ENCODE measurements at places on chromosomes 11 and 22. TPM values are rescaled to one million over a fixed set of nuclear protein-coding genes. Genes with fewer than 3 reads are reported as not detected.

DNA sequence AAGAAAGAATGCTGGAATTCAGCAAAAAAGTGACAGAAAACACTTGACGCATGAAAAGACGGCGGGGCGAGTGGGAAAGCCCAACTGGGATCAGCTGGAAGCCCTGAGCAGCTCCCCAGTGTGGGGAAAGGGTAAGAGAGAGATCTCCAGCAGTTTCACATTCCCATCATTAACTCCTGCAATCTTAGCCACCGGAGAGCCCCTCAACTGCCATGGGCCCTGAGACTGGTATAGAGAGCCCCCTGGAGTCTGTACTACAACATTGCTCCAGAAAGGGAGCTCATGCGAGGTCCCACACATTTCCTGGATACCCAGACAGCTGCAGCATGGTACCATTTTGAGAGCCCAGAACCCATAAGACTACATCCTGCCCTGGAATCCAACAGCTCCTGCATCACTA, 31.1 kb downstream of the MRGPRX4 start:
- no peaks in the 10 kb centered on the region for H3K27me3 ChIP-seq
- H3K4me3 ChIP-seq, result no peak overlapping the region
- H3K27ac ChIP-seq, result no peak overlapping the region
- H3K4me1 ChIP-seq, result no peaks in the 10 kb centered on the region

- no peaks in the 10 kb centered on the region for H3K4me1 ChIP-seq
- DNase-seq, result no peak
- H3K36me3 ChIP-seq, result no peaks in the 10 kb centered on the region
- no peaks in the 10 kb centered on the region for H3K27me3 ChIP-seq
These were observed 8.1 kb downstream of the PC start for GRCh38 chr11:66950112-66950535.

DNA sequence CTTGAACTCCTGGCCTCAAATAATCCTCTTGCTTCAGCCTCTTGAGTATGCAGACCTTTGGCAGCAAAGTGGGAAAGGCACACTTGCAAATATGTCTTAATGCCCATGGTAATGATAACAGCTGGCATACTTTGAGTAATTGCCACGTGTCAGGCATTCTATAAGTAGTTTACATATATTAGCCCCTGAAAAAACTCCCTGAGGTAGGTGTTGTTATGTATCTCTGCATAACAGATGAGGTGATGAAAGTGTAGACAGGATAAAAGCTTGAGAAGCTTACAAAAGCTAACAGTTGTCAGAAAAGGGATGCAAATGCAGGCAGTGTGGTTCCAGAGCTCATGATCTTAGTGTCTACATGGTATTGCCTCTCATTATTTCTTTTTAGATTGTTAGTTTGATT, 291.1 kb upstream of the C11orf87 start:
- DNase-seq, result no peak
- no peaks in the 10 kb centered on the region for H3K36me3 ChIP-seq
- no peaks in the 10 kb centered on the region for H3K4me1 ChIP-seq

DNA sequence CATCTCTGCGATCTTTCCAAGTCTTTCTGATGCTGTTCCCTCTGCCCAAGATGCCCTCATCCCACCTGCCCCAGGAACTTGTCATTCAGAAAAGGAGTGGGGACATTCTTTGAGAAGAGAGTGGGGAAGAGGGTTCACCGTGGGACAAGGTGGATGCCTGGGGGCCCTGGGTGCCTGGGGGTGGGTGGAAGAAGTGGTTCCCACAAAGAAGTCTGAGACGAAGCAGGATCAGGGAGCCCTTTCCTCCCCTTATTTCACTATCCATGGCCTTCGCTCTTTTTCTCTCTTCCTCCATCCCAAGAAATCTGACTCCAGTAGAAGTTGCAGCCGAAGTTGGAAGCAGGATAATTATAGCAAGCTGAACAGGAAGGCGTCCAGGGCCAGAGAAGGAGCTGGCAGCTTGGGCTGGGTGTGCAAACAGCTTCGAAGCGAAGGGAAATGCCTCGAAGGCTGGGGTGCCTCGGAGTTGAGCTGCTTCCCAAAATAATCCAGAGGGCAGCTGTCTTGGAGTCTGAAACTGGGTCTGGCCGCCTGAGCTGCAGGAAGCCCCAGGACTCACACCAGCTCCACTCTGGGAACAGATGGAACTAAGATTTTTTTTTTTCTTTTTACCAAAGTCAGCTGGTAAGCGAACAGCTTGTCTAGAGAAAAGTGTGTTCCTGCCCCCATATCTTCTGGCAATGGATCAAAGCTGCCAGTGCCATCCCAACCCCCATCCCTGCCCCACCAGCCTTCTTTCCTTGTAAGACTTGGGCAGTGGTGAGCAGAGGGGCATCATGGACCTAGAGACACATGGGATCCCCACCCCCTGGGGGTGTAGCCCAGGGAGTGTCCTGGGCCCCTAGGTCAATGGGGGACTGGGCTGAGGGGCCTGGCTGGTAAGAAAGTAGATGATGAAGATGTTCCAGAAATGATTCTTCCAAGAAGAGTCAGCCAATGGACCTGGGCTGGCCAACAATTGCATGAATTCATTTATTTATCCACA, 31.5 kb downstream of the PARVG start:
- DNase-seq, result no peak
- no peaks in the 10 kb centered on the region for H3K36me3 ChIP-seq
- H3K27me3 ChIP-seq, result no peaks in the 10 kb centered on the region
- no peak overlapping the region for H3K4me3 ChIP-seq
- no peak overlapping the region for H3K27ac ChIP-seq

GRCh38 chr22:38867471-38868285, 4.3 kb downstream of the CBX6 start:
- H3K27ac ChIP-seq, result no peak overlapping the region
- no peaks in the 10 kb centered on the region for H3K27me3 ChIP-seq
- H3K4me3 ChIP-seq, result no peak overlapping the region
- H3K36me3 ChIP-seq, result peaks cover 21% of the 10 kb centered on the region

GRCh38 chr22:37994049-37994448, 9.7 kb upstream of the SOX10 start:
- H3K4me1 ChIP-seq, result no peaks in the 10 kb centered on the region
- H3K27ac ChIP-seq, result no peak overlapping the region
- H3K27me3 ChIP-seq, result no peaks in the 10 kb centered on the region
- H3K4me3 ChIP-seq, result no peak overlapping the region
- no peaks in the 10 kb centered on the region for H3K36me3 ChIP-seq
- no peak for DNase-seq

DNA sequence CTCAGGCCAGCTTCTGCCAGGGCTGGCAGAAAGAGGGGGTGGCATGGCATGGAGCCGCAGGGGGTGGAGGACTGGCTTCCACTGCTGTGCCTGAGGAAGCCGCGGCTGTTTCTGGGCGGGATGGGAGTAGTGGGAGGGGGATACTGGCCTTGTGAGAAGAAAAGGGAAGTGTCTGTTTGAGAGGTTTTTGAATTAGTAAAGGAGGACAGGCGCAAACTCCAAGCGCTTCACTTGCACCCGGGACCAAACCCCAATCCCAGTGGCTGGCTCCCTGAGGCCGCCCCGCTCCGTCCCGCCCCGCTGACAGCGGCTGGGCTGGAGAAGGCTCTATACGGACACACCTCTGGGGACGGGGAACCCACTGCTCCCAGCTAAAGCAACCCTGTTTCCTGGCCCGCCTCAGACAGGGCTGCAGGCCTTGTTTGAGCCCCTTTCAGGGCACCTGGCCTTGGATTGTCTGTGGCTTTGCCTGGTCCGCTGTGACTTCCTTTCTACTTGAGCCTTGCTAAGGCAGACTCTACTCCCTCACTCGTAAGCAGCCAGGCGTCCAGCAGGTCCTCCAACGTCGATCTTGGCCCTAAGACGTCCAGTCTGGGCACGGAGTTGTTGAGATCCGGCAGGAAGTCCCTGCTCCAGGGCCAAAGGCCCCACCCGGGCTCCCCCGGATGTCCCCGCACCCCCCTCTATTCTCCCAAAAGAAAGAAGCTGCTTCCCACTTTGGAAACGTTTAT, 2.2 kb downstream of the APOA1 start:
- H3K27ac ChIP-seq, result peak overlapping the region; percentile 20
- no peak for DNase-seq
- no peaks in the 10 kb centered on the region for H3K36me3 ChIP-seq
- H3K27me3 ChIP-seq, result no peaks in the 10 kb centered on the region

GRCh38 chr11:119375337-119376196, 5.9 kb downstream of the USP2 start:
- no peaks in the 10 kb centered on the region for H3K36me3 ChIP-seq
- DNase-seq, result no peak

DNA sequence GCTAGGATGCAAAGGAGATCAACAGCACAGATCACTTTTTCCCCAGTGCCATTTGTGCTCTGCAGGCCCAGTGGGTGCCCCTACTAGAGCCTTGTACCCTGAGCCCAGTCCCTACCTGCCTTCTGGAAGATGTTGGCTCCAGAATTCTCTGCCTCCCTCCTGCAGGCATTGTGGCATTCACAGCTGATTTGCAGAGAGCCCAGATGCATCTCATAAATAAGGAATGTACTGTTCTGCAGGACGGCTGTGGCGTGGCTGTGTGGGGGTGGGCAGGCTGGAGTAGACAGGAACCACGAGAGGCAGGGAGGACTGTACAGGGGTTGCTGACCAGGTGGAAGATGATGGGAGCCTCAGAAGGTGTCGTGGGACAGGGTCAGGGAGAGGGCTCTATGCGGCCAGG, 11.2 kb upstream of the MIAT start:
- peaks cover 31% of the 10 kb centered on the region for H3K4me1 ChIP-seq
- no peak overlapping the region for H3K4me3 ChIP-seq
- DNase-seq, result no peak
- no peak overlapping the region for H3K27ac ChIP-seq
- H3K27me3 ChIP-seq, result peaks cover 1% of the 10 kb centered on the region

- DNase-seq, result no peak
- no peaks in the 10 kb centered on the region for H3K36me3 ChIP-seq
- peaks cover 29% of the 10 kb centered on the region for H3K4me1 ChIP-seq
- H3K27me3 ChIP-seq, result no peaks in the 10 kb centered on the region
These were observed 2.2 kb downstream of the FXYD2 start for GRCh38 chr11:117822074-117823033.

GRCh38 chr11:115008799-115009198, 330.5 kb downstream of the NXPE2 start:
- no peak overlapping the region for H3K4me3 ChIP-seq
- H3K27me3 ChIP-seq, result no peaks in the 10 kb centered on the region
- no peak for DNase-seq
- H3K4me1 ChIP-seq, result no peaks in the 10 kb centered on the region

DNA sequence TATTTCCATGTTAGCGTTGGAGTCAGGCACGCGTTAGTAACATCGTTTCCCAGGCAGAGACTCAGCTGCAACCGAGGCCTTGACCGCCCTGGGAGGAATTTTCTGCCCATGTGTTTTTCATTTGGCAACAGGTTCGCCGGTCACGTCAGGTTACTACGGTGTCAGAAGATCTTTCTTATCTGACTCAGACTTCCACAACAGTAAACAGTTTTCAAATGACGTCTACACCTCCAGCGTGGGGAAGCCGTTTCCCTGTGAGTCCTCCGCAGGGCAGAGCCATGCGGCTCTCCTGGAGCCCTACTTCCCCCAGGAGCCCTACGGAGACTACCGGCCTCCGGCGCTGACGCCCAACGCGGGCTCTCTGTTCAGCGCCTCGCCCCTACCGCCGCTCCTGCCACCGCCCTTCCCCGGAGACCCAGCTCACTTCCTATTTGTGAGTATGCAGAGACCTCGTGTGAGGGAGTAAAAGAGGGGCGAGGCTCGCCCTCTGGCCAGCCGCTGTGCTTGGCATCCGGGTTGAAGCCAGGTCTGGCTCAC, 14.3 kb upstream of the POU2AF3 start:
- H3K4me3 ChIP-seq, result no peak overlapping the region
- H3K4me1 ChIP-seq, result no peaks in the 10 kb centered on the region
- no peak overlapping the region for H3K27ac ChIP-seq
- DNase-seq, result no peak
- H3K36me3 ChIP-seq, result no peaks in the 10 kb centered on the region

DNA sequence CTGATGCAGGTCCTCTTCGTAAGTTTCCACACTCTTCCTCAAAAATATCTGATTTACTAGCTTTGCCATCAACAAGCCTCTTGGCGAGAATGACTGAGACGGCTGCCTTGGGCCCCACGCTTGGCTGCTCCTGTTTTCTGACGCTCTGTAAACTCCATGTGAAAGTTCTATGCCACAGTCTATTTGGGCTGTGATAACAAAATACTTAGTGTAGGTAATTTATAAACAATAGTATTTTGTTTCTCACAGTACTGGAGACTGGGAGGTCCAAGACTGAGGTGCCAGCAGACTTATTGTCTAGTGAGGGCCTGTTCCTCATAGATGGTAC, 123.2 kb upstream of the SORL1-AS1 start:
- no peak overlapping the region for H3K4me3 ChIP-seq
- no peaks in the 10 kb centered on the region for H3K27me3 ChIP-seq
- peak overlapping the region; percentile 75 for H3K27ac ChIP-seq
- DNase-seq, result no peak

GRCh38 chr11:1782831-1783724, 19.4 kb upstream of the CTSD start:
- no peak overlapping the region for H3K27ac ChIP-seq
- no peaks in the 10 kb centered on the region for H3K4me1 ChIP-seq
- no peak overlapping the region for H3K4me3 ChIP-seq
- H3K36me3 ChIP-seq, result no peaks in the 10 kb centered on the region

- no peak for DNase-seq
- no peak overlapping the region for H3K27ac ChIP-seq
- peaks cover 4% of the 10 kb centered on the region for H3K4me1 ChIP-seq
- no peaks in the 10 kb centered on the region for H3K27me3 ChIP-seq
- no peak overlapping the region for H3K4me3 ChIP-seq
These were observed 10.9 kb downstream of the PRCP start for GRCh38 chr11:82889133-82890001.

- no peak for DNase-seq
- H3K4me3 ChIP-seq, result no peak overlapping the region
- H3K4me1 ChIP-seq, result no peaks in the 10 kb centered on the region
- H3K36me3 ChIP-seq, result no peaks in the 10 kb centered on the region
- no peak overlapping the region for H3K27ac ChIP-seq
These were observed 19.3 kb downstream of the TREH start for GRCh38 chr11:118659953-118660680.

GRCh38 chr11:72529068-72529467, 94.7 kb upstream of the CLPB start:
- DNase-seq, result no peak
- peaks cover 3% of the 10 kb centered on the region for H3K4me1 ChIP-seq
- no peaks in the 10 kb centered on the region for H3K36me3 ChIP-seq
- H3K4me3 ChIP-seq, result no peak overlapping the region
- H3K27me3 ChIP-seq, result no peaks in the 10 kb centered on the region

ARFGAP3 gene
- 31.3 TPM for total RNA-seq

IFT27 gene
- total RNA-seq, result 18.5 TPM

LMNTD2 gene
- total RNA-seq, result 2.8 TPM

PTS gene
- 14.0 TPM for total RNA-seq

DDX10 gene
- total RNA-seq, result 46.1 TPM

PRRG4 gene
- total RNA-seq, result 2.1 TPM

MRGPRE gene
- total RNA-seq, result not detected

SLC22A25 gene
- total RNA-seq, result not detected

TCF20 gene
- 52.9 TPM for total RNA-seq

All from GM12878 (cell line).